Activated naive CD4-positive, alpha-beta T cell (primary cell): ENCODE measurements at places on chromosomes 2 and 18.

- DNase-seq: no peak
Observed at GRCh38 chr2:77284353-77284752, 237.8 kb downstream of the LRRTM4 start.

DNA sequence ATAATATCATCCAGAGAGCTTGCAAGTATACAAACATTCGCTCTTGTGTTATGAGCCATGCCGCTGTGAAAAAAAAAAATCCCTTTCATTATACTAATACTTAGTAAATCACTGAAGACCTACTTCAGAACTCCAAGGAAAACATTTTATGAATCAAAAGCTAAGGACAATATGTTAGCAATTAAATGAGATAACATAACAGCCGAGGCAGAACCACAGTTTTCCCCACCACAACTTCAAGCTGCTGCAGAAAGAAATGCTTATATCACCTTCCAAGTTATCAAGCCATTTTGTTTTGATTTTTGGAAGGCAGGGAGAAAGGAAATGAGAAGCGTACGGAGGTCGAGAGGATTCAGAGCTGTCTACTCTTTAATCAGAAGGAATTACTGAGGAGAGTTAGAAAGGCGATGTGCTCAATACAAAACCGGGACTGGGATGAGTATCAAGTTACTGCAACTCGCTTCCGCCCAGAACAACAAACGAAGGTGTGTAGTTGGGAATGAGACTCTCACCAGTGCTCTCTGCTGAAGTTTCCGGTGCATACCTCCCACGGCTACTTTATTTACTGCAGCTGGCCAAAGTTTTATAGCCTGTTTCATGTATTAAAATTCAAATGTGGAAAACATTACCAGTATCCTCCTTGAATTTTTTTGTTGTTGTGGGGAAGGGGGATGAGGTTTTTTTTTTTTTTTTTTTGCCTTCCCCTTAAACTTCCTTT lies 292.2 kb upstream of the CCDC68 start:
- no peak for DNase-seq

DNA sequence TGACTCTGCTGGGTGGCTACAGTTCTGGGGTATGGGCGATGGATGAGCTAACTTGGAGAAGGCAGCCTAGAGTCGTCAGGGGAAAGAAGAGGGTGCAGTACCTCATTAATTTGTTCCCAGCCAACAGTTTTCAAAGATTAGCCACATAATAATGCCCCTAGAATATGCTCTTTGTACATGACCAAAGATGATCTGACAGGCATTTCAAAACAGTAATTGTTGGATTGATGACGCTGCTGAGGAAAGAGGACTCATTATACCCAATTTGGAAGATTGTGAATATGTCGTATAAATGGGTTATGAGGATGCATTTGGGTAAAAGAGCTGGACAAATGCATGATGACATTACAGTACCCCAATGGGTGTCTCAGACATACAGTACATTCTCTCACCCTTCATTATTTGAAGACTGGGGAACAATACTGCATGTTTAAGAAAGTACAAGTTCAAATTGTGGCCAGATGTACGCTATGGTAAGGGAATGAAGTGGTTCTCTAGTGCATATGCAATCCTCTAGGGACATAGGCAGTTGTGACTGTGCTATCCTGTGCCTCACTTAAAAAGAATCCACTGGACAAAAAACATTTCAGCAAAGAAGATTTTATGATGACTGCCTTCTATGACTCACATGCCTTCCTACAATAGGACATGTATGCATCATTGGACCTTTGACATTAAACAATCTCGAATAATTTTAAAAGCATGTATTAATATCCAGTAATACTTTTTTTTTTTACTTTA lies 233.2 kb downstream of the CNTNAP5 start:
- no peak for DNase-seq

GRCh38 chr2:26642429-26642828 lies 1.3 kb upstream of the CIB4 start:
- no peak for DNase-seq

- no peak for DNase-seq
Observed at GRCh38 chr2:216084547-216084946, 2.8 kb downstream of the TMEM169 start.

DNA sequence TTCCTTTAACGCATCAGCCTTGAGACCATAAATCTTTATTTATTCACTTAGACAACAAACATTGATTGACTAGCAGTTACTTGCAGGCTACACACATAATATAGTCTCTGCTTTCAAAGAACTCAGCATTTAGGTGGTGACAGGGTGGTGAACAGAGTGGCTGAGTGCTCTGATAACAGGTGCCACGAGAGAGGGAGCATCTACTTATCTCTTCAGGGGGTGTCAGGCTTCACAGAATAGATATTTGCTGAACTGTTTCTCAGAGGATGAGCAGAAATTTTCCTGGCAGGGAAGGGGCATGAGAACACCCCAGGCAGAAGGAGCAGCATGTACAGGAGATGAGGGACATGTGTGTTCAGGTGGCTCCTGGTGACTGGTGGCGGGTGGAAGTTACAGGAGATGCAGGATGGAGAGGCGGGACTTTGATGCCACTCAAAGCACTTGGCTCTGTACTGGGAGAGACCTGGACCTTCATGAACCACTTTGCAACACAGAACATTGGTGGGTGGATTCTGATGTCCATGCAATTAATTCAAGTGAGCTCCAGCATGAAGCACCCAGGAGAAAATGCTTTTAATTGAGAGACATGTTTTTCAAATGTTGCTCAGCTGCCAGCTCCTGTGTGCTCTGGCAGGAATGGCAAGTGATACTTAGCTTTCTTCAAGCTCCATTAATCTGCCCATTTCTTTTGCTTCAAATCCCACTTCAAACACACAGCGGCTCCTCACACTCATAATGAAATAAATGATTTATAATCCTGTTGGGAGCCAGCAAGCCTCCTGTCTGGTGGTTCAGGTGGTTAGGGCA lies 248.9 kb downstream of the MYCN start:
- DNase-seq: no peak

GRCh38 chr2:174750923-174751441 lies 13.3 kb downstream of the CHRNA1 start:
- no peak for DNase-seq

- no peak for DNase-seq
Observed at GRCh38 chr2:176589825-176590440, 320.7 kb downstream of the MTX2 start.

DNA sequence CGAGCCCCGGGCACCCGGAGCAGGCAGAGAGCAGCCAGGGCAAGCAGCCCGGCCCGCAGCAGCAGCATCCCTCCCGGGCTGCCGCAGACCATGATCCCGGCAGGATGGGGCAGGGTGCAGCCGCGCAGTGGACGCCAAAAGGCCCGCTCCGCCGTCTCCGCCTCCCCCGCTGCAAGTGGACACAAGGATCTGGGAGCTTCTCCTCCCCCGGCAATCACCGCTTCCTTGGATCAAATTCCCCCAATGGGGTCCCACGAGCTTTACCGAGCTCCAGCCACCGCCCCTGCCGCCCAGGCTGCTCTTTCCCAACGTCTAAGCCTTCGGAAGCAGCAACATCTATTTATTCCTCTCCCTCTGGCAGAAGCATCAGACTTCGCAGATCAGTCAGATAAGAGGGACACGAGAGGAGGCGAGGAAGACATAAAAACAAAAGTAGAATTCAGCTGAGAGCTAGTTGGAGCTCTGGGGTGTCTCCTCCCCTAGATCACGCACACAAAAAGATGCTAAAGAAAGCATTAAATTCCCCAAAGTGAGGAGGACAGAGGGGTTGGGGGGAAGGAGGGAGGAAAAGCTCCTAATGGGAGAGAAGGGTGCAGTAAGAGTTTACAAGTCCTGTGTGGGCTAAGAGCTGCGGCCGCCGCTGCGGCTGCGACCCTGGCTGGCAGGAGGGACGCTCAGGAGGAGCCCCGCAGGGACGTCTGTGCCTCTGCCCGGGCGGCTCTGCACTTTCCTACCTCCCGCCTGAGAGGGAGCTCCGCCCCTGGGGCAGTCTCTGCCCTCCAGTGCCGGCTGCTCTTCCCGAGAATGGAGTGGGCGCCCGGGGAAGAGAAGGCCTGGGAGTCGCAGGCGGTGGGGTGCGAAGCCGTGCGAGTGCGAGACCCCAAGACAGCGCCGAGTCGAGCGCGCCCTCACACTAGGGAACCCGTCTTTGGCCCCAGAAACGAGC lies at the start of gene FRZB:
Gene FRZB, minus strand, starts transcription at position 177 of the 946 bp plus-strand sequence. Its CDS starts 85 bp downstream, at position 92.
- DNase-seq: no peak

DNA sequence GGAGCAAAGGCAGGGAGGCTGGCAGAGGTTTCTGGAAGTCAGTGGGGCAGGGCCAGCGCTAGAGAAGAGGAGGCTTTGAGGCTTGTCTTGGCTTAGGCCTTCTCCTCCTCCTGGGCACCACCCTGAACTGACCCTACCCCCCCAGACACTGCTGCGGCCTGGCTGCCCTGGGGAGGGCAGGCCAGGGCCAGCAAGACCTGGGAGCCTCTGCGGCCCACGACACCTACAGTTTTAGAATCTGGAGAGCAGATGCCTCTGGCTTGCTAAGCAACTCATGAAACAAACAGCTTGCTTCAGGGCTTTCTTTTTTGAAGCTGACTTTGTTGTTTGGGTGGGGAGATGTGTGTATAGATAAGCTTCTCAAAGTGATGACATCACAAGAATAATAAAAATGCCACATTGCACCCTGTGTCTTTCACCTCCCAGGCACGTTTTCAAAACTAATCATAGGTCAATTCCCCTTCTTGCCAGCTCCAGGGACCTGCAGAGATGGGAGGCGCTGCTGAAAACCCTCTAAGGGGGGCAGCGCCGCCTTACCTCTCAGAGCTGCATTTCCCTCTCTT lies 46.2 kb upstream of the SMAD7 start:
- no peak for DNase-seq

DNA sequence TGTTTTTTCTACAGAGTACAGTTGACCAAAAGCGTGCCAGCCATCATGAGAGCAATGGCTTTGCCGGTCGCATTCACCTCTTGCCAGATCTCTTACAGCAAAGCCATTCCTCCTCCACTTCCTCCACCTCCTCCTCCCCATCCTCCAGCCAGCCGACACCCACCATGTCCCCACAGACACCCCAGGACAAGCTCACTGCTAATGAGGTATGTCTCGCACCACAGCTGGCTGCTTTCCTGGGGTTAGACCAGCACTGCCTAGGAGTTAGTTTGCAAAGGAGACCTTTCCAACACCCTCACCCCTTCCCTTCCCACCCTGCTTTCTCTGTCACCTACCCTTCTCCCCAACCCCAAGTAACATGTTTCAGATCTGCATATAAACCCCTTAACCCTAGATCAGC lies 120.3 kb upstream of the IL1R2 start:
- DNase-seq: no peak

DNA sequence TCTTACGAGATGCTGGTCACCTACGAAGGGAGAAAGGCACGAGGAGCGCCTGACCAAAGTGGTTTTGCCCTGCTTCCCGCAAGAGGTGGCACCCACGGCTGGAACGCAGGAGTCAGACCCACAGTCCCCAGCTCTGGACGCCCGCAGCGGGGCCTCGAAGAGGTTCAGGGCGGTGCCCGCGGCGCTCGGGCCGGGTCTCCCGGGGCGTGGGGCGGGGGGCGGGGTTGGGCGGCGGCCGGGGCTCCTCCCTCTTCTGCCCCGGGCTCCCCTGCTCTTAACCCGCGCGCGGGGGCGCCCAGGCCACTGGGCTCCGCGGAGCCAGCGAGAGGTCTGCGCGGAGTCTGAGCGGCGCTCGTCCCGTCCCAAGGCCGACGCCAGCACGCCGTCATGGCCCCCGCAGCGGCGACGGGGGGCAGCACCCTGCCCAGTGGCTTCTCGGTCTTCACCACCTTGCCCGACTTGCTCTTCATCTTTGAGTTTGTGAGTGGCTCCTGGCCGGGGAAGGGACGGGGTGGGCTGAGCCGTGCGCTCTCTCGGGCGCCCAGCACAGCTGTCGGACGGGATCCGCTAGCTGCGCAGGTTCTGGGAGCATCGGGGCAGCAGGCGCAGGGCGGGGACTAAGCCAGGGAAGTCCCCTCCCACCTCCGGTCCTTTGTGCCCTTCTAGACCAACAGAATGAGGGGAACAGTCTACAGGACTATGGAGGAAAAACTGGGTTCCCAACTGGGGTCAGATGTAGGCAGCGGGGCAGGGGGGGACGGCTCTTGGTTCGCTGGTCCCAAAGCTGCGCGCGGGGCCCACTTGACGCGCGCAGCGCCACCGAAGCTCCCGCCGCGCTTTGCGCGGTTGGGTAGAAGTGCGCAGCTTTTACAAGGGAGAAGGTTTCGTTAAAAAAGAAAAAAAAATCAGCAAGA lies at the start of gene MAL:
Gene MAL, plus strand, starts transcription at position 303 of the 914 bp plus-strand sequence. Its CDS starts 85 bp downstream, at position 388.
- DNase-seq: peak; percentile 69

DNA sequence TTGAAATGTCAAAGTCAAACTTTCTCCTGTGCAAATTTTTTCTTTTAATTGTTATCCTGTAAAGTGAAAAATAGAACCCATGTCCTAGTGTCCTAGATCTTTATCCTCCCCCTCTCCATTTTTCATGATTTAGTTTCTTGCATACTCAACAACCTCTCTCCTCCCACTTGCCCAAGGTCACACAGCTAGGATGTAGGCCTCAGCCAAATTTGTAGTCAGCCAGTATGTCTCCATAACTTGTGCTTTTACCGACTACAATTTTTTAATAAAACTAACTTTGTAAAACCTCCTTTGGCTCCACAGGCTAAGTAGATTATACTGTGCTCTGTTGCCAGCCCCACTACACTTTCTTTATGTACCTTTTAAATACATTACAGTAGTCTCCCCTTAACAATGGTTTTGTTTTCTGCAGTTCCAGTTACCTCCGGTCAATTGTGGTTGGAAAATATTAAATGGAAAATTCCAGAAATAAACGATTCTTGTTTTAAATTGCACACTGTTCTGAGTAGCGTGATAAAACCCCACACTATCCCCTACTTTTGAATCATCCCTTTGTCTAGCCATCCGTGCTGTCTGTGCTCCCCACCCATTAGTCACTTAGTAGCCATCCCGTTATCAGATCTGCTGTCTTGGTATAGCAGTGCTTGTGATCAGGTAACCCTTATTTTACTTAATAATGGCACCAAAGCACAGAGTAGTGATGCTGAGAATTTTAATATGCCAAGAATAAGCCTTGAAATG lies 22.8 kb downstream of the GULP1 start:
- no peak for DNase-seq

DNA sequence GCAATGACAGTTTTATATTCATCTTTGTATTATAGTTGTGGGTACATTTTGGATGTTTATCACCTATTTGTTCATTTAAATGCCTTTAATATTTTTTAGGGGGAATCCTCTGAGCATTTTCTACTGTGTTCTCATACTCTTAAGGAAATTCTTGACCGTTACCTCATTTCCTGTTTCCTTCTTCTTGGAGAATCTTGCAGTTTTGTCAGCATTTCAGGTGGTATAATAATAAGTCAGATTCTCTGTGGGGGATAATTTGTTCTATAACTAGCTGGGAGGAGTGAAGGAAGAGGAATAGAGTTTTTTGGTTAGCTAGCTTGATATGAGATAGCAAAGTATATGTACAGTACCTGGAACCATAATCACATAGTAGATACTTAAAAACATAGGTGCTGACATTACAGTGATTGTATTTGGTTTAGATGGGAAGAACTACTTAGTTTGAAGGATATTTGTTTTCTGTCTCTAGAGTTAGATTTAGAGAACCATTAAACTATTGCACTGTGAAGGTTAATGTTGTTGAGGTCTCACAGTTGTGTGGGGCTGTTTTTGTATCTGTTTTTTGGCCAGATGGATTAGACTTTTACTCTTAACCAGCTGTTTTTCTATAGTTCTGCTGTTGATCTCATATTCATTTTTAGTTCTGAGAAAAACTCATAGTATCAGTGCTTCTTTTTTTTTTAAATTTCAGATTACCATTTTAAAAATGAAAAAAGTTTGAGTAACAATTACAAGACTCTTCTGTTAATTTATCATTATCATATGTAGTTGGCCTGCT lies 14.2 kb downstream of the MTX2 start:
- DNase-seq: no peak
